ENCODE measurements at places on chromosomes 13 and 19. TPM values are rescaled to one million over a fixed set of nuclear protein-coding genes. Genes with fewer than 3 reads are reported as not detected.

Gene CGB2
- not detected for total RNA-seq

Gene SCEL
- total RNA-seq: not detected

Gene OR1I1
- total RNA-seq: not detected

Gene LILRA1
- total RNA-seq: not detected

Gene PTH2
- not detected for total RNA-seq

Gene KIRREL2
- total RNA-seq: 0.83 TPM

Gene CYP2B6
- total RNA-seq: not detected

Gene HIF3A
- not detected for total RNA-seq

Gene OR7D4
- total RNA-seq: not detected

Gene PDE4A
- 0.41 TPM for total RNA-seq

Gene CFD
- 14.4 TPM for total RNA-seq

Gene ZNF223
- 3.8 TPM for total RNA-seq

Gene RLN3
- total RNA-seq: not detected

Gene FOSB
- not detected for total RNA-seq

Gene CBARP
- total RNA-seq: 0.93 TPM

Gene PRODH2
- total RNA-seq: not detected

Gene AMER2
- not detected for total RNA-seq

Gene SMIM44
- total RNA-seq: not detected

Gene ACP5
- 15.5 TPM for total RNA-seq

Gene ADGRE3
- total RNA-seq: not detected

Gene CLDND2
- total RNA-seq: not detected

Gene CYP4F3
- total RNA-seq: 3.3 TPM

Gene FUT6
- not detected for total RNA-seq

Gene NEK5
- total RNA-seq: not detected

Gene PCDH17
- total RNA-seq: 0.17 TPM

Gene NLRP11
- 4.9 TPM for total RNA-seq

Gene IGFL2
- not detected for total RNA-seq

Gene VRK3
- total RNA-seq: 26.0 TPM

Gene PNMA8C
- not detected for total RNA-seq

Gene FBXO27
- total RNA-seq: 0.07 TPM

Gene PLIN4
- 0.17 TPM for total RNA-seq

Gene ZNF728
- not detected for total RNA-seq

Gene CCNA1
- total RNA-seq: 10.7 TPM

Gene CYSLTR2
- not detected for total RNA-seq

Gene SH2D3A
- not detected for total RNA-seq

Gene DMKN
- total RNA-seq: 4.4 TPM

Gene IFNL1
- not detected for total RNA-seq

Gene SHC2
- total RNA-seq: 19.6 TPM

Gene FARP1
- 16.4 TPM for total RNA-seq

Gene KLK14
- not detected for total RNA-seq

Gene BLOC1S3
- 4.7 TPM for total RNA-seq

Gene SELENOW
- 179 TPM for total RNA-seq
